ENCODE measurements at places on chromosomes 1 and 21.

- no peak for DNase-seq
Observed at GRCh38 chr1:42144711-42145388, 8.4 kb upstream of the GUCA2B start.

GRCh38 chr1:17460219-17460618 is 20.7 kb upstream of the RCC2 start:
- DNase-seq: no peak

DNA sequence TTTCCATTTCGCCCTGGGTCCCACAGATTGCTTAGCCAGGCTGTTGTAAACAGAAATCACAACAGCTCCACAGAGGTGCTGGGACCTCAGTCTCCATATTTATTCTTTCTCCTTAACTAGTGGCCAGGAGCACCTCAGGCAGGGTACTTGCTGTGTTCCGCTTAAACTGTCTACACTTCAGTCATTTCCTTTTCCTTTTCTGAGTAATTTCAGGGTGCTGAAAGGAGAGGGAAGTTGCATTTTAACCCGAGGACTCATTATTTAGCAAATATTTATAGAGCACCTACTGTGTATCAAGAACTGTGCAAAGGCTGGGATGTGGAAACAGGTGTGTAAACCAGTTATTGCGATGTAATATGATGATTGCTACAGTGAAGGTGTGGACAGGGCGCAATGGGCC is 41.9 kb downstream of the ACP6 start:
- no peak for DNase-seq

- peak; percentile 59 for DNase-seq
Observed at GRCh38 chr1:156123356-156124196, 9.1 kb downstream of the LMNA start.

DNA sequence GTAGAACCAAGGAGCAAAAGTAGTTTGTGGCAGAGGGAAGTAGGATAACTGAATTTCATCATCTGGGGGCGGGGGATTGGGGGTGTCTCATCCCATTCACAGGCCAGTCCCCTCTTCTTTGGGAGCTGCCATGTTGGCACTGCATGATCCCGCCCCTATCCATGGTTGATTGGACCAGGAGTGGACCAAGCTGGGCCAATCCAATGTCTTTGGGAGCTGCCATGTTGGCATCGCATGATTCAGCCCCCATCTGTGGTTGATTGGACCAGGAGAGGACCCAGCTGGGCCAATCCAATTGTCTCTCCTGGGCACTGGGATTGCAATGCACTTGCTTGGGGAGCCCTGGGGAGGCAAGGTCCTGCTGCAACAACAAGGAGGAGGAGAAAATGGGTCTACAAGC is 12.3 kb upstream of the ALPL start:
- no peak for DNase-seq

DNA sequence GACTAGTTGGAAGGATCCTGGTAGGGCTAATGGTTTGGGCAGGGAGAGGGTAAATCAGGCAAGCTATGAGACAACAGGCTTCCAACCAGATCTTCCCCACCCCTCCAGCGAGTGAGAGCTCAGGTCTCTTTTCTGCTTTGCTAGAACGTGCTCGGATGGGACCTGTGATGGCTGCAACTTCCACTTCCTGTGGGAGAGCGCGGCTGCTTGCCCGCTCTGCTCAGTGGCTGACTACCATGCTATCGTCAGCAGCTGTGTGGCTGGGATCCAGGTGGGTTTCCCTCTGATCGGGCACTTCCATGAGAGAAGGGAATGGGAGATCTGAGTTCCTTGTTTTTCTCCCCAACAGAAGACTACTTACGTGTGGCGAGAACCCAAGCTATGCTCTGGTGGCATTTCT is 14.0 kb upstream of the SARS1 start:
- DNase-seq: no peak

DNA sequence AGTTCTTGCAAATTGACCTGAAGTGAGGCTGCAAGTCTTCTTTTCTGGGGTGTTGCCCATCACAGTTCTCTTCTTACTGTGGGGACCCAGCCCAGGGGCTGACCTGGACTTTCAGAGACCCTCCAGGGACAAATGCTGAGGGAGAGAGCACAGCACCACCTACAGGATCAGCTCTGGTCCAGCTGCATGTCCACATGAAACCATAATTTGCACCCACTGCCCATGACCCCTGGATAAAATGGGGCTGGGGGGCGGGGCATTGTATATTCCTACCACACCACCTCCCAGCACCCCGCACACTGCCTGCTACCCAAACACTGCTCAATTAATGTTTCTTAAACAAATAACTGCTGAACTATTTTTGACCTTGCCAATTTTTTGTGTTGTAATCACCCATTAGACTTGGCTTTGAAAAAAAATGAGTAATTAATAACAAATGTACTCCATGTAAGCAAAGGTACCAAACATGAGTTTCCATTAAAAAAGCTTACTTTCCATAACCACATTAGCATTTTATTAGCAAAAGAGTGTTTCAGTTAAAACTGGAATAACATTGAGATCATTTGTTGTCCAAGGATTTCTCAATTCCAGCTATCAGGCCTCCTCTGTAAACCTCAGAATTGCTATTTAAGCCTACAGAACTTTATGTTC is 168.0 kb upstream of the RAB4A start:
- no peak for DNase-seq

DNA sequence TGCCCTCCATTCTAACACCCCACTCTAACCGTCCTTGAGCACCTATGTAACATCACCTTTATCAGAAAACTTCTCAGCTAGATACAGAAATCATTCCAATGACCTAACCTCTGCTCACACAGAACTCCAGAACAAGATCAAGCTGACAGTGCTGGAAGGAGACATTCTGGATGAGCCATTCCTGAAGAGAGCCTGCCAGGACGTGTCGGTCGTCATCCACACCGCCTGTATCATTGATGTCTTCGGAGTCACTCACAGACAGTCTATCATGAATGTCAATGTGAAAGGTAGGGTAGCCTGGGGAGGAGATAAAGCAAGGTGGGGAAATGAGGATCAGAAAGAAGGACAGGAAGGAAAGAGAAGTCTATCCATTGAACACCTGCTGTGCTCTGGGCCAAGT is 27.8 kb downstream of the HSD3B2 start:
- DNase-seq: no peak

GRCh38 chr1:150180474-150180873 is 30.8 kb downstream of the PLEKHO1 start:
- no peak for DNase-seq

- DNase-seq: no peak
Observed at GRCh38 chr1:85502171-85502570, 37.2 kb upstream of the DDAH1 start.

GRCh38 chr1:70667494-70668170 is 256.6 kb downstream of the CTH start:
- no peak for DNase-seq

DNA sequence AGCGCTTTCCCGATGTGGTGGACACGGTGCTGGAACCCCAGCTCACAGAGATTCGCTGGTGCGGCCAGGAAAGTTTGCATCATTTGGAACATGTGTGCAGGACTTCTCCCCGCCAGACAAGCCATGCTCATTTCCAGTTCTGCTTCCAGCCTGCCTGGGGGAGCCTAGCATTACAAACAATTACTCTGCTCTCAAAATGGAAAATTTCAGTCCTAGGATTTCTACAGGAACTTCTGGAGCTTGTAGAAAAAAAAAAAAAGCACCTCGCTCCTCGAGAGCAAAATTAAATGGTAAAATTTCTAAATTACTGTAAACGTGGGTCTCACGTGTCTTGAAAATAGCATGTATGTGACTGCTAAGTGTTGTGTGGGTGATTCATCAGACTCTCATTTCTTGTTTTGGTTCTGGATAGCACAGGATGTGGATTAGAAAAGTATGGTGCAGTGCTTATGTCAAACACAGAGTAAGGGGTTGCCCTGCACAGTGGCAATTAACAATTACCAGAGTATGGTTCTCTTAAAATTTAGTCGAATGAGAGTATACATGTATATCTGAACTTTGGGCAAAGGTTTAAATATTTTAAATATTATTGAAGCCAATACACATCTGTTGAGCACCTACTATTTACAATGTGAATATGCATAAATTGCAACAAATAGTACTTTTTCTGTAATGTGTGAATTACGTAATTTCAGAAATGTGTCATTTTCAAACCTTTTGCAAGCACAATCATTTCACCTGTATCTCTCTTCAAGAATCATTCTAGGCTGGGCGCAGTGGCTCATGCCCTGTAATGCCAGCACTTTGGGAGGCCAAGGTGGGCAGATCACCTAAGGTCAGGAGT is 61.8 kb upstream of the PTGFRN start:
- no peak for DNase-seq

DNA sequence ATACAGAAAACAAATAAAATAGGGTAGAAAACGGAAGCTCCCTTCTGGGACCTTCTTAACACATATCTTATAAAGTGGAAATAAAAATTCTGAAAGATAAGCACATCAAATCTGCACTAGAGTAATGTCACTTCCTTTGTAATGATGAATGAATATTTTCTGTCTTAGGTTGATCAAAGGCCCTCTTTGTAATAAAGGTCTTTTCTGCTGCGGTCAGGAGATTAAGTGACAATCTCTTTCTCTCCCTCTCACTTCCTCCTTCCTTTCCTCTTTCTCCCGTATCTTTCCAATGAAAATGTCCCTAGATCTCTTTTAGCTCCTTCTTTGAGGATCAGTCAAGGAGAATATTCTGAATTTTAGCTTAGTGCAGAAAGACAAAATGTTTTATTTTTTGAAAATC is 33.8 kb downstream of the TMCO1 start:
- DNase-seq: no peak

GRCh38 chr1:25095635-25096200 is 136.6 kb downstream of the SYF2 start:
- no peak for DNase-seq

GRCh38 chr1:246117066-246117791 is 389.9 kb downstream of the SMYD3 start:
- DNase-seq: peak; percentile 14

GRCh38 chr1:177425199-177425598 is 254.4 kb downstream of the BRINP2 start:
- no peak for DNase-seq

GRCh38 chr1:206923009-206923960 is 1.5 kb upstream of the FCMR start:
- peak; percentile 58 for DNase-seq

DNA sequence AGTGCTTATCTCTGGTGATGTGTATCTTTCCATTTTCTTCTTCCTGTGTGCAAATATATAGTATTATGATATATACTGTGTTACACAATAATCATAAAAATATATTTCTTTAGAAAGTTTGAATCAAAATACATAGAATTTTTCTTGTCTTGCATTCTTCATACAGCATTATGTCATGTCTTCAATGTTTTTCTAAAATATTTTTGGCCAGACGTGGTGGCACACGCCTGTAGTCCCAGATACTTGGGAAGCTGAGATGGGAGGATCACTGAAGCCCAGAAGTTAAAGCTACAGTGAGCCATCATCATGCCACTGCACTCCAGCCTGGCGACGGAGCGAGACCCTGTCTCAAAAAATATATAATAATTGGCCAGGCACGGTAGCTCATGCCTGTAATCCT is 41.6 kb downstream of the IL6R start:
- DNase-seq: no peak

- no peak for DNase-seq
Observed at GRCh38 chr21:39064325-39065012, 118.8 kb downstream of the PSMG1 start.

DNA sequence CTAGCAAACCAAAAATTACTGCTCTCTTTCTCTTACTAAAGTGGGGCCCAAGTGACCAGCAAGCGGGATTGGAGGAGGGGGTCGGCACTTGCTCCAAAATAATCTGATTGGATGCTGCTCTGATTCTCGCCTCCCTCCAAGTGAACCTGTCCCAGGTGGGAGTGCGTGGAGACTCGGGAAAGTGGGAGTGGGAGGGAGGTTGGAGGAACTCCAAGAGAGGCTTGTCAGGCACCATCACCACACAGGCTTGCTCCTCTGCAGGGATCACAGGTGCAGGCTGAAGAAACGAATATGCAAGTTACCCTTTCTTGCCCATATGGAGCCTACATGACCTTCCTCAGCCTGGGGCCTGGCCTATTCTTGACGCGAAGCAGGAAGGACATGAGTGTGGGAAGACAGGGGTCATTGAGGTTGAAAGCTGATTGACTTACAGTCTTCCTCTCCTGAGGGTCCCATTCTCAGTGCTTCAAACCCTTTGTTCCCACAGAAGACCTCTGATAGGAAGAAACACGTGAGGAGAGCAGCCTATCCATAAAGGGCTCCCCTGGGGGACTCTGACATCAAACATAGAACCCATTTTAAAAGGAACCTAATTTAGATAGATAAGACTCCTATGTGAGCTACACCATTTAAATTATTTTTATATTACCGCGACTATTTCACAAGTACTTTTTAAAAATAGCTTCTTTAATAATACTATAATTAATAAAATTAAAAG is 14.2 kb downstream of the RGS8 start:
- no peak for DNase-seq
